ENCODE measurements at places on chromosomes 16 and 17.

DNA sequence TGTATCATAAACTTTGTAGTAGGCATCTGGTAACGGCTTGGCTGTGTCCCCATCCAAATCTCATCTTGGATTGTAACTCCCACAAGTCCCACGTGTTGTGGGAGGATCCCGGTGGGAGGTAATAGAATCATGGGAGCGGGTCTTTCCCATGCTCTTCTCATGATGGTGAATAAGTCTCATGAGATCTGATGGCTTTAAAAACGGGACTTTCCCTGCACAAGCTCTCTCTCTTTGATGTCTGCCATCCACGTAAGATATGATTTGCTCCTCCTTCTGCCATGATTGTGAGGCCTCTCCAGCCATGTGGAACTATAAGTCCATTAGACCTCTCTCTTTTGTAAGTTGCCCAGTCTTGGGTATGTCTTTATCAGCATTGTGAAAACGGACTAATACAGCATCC lies 248.7 kb downstream of the SNX29 start:
- no peak for DNase-seq

GRCh38 chr16:66575060-66575459 lies 4.2 kb upstream of the CMTM2 start:
- no peak for DNase-seq

DNA sequence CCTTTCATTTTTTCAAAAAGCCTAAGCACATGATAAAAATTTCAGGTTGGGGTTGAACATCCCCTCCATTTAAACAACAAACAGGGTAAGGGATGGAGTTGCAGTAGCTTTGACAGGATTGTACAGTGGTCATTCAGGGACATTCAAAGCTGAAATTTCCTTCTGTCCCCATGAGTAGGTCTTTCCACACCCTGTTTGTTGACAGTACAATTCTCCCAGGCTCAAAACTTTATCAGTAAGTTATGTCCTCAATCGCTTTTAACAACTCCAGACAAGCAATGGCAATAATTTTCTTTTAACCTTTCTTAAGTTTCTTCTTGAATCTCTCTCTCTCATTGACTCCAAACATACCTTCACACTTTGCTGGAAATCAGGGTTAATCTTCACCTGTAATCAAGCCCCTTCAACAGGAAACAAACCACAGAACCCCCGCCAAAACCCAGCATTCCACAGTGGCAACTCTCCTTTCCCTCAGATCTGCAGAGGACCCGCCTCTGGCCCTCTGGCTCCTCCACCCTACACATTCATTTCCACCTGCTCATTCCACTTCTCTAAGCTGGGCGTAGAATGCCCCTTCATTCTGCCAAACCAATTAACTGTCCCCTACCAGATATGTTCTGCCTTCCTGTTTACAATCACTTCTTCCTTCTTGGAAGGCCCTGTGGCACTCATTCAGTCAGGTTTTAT lies 20.7 kb downstream of the TXNDC11 start:
- no peak for DNase-seq

DNA sequence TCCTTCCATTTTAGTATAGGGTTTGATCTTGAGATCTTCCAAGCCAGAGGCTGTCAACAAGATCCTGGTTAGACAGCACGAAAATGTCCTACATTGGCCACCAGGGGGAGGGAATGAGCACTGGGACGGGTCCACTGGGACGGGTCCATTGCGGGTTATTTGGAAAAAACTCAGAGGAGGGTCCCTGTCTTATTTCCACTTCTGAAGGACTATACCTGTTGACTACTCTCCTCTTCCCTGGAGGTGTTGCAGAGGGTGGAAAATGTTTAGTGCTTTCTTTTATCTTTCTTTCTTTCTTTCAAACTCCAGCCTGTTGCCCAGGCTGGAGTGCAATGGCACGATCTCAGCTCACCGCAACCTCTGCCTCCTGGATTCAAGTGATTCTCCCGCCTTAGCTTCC lies 2.5 kb downstream of the TTLL6 start:
- peak; percentile 26 for DNase-seq

- peak; percentile 2 for DNase-seq
Measured at GRCh38 chr16:49183911-49184310, 97.7 kb downstream of the CBLN1 start.

GRCh38 chr17:57654040-57654775 lies 90.9 kb downstream of the CCDC182 start:
- no peak for DNase-seq

DNA sequence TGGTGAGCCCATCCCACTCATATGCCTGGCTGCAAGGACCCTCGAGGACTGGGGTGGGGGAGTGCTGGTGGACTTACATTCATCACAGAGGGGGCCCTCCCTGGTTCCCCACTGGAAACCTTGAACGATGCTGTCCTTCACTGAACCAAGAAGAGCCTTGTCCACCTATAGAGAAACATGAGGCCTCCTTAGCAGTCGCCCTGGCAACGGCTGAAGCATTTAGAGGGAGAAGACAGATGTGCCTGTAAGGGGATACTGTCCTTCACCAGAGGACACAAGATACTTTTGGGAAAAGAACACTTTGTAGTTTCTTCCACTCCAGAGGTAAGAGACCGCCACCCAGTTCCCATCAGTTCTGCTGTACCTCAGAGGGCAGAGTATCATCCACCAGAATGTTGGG lies 6.5 kb downstream of the HIGD1B start:
- DNase-seq = no peak

GRCh38 chr17:1904273-1905182 lies 74.7 kb downstream of the RPA1 start:
- no peak for DNase-seq

DNA sequence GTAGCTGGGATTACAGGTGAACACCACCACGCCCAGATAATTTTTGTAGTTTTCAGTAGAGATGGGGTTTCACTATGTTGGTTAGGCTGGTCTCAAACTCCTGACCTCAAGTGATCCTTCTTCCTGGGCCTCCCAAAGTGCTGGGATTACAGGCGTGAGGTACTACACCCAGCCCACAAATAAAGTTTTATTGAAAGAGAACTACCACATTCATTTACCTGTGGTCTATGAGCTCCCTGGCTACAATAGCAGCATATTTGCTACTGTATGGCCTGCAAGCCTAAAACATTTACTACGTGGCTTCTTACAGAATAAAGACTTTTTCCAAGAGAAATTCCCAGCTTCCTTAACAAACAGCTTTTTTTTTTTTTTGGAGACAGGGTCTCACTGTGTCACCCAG lies 3.4 kb downstream of the METTL9 start:
- no peak for DNase-seq

- no peak for DNase-seq
Measured at GRCh38 chr16:21218153-21218552, 6.8 kb upstream of the ZP2 start.

DNA sequence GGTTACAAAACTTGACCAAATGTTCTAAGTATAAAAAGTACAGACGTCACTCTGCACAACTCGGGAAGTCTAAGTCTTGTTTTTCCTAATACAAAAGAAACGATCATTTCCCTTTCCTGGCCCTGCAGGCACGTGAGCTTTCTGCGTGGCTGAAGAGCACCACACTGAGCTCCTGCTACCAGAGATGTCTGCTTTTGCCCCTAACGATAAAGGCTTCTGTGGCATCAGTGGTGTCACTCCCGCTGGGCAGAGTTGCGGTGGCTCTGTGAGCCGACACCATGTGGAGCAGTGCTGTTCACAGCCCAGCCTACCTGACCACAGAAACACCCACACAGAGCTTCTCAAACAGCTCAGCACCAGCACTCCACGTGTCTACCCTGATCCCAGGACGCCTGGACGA lies 20.5 kb downstream of the EMC8 start:
- no peak for DNase-seq

DNA sequence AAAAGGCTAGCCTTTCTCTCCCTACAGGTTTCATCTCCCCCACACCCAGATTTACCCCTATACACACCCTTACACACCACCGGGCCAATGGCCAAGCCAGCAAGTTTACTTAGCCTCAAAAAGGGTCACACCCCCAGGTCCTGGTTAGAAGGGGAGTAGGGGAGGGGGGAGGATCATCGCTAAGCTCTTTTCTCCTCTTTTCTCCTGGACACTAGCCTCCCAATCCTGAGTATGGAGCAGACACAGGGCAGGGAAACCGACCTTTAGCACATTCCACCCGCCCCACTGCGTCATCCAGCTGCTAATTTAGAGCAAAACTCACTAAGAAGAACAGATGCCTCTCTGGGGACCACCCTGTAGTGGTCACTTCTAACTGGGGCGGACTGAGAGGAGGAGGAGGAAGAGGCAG lies 4.4 kb downstream of the ACLY start:
- DNase-seq = no peak

- DNase-seq = peak; percentile 92
Measured at GRCh38 chr16:21959050-21959449, 5.9 kb downstream of the UQCRC2 start.

DNA sequence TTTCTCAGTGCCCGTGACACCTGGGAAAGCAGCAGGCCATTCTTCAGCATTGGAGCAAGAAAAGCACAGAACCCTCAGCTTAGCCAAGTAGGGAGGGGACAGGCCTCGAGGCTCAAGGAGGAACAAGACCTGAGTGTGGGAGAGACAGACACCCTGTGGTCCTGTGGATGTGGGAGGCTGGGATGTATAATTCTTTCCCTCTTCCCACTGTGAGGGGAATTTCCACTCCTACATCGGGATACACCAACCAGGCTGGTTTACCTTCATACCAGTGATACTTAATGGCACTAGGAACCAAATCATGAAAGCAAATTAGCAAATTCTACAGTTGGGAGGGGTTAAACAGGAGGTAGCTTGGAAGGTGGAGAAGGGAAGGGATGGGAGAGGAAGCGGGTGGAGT lies 41.7 kb downstream of the LYRM1 start:
- DNase-seq = no peak

DNA sequence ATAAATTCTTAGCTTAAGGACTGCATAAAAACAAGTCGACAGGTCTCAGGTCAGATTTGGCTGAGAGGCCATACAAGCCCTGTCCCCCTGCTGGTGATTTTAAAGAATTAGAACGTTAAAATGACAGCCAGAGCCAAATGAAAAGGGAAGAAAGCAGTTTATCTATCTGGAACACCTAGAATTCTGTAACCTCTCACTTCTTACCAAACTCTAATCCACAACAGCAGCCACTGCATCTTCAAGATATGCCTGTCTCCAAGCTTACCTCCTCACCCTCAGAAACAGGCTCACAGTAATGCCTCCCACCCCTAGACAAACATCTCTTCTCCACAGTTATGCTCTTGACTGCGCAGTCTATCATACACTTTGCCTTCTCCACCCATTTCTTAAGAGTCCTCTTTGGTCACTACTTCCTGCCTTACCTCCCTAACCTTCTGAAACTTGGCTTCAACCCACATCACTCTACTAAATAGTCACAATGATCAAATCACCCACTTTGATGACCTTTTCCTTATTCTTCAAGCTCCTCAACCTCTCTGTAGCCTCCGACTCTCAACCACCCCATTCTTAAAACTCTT lies 14.2 kb downstream of the ANKFY1 start:
- peak; percentile 42 for DNase-seq

DNA sequence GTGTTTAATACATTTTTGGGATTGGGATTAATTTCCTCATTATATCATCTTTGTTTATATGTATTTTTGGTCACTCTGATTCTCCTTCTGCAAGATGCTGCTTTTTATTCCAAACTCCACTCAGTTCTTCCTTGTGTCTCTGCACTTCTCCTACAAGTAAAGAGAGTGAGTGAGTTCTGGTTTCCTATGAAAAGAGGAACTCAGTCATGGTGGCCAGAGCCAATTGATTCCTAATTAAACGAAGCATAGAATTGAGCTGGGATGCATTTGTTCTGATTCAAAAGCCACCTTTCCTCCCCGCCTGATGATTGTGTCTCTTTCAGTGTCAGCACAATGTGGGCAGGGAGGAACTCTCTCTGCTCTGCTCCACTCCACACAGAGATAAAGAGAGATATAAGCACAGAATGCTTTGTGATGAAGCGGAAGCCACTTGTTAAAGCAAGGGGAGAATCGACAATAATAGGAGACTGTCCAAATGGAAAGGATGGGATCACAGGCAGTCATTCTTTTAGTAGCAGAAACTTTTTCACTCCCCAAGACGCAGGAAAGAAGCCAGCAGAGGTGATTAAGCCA lies 121.3 kb upstream of the GOT2 start:
- DNase-seq = no peak

DNA sequence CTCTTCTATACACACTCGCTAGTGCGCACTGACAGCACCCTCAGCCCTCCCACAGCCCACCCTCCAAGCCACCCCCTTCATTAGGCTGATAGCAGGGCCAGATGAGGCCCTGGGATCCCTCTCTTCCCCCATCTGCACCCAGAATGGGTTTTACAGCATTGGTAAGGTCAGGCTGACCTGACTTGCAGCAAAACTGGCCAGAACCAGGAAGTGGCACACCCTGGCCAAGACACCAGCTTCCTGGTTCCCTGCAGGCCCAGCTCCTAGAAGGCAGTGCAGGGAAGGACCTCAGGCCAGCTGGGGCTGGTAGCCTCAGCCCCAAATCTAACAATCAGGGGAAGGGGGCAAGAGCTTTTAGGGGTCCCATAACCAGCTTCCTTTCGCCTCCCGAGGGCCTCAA lies 50.0 kb upstream of the MRPS23 start:
- no peak for DNase-seq

DNA sequence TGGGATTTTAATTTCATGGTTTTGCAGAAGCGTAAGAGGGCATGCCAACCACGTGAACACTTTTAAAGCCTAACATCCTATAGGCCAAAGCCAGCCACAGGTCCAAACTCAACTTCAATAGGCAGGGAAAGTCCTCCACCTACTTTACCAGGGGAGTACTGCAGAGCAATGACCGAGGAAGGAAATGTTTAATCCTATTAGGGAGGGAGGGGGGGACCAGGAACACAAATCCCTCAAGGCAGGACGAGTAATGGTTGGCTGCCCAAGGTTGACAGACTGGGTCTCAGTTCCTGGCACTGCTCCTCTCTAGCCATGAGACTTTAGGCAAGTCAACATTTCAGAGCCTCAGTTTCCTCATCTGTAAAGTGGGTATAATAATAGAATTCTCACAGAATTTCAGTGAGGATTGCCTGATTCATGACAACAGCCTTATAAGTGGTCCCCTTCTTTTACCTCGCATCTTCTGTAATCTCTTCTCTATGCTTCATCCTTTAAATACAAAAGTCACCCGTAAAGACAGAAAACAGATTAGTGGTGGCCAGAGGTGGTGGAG lies 315.8 kb downstream of the HAPSTR1 start:
- DNase-seq = no peak

DNA sequence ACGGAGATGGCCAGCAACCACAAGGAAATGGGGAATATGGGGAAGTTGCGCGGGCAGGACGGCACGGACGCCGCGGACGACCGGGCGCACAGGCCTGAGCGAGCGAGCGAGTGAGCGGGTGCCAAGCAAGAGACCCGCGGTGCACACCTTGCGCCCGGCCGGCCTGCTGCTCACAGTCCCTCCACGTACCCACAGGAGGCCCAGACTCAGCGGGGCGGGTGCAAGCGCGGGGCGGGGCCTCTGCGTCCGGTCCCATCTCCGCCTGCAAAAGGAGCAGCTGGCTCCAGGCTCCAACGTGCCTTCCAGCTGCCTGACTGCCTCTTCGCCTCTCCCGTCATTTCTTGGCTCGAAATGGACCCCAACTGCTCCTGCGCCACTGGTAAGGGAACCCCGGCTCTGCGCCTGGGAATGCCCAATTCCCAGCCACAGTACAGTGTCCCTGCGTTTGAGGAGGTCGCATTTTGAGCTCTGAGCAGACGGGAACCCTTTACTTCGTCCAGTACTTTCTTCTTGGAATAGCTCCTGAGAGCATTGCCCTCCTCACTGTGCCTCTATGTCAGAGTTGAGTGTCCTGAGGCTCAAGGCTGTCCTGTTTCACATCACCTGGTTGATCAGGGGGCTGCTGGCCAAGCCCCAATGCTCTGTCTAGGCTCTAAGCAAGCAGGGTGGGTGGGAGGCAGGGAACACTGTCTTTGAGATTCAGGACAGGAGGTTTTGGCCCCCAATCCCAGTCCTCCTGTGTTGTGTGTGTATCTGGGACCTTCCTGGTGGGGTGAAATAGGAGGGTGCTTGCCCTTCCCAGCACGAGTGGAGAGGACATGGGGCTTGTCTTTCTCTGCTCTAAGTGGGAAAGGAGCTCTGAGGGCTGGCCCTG lies 8.1 kb upstream of the MT1E start:
- peak; percentile 37 for DNase-seq
